ENCODE measurements at places on chromosomes 5 and 9.

DNA sequence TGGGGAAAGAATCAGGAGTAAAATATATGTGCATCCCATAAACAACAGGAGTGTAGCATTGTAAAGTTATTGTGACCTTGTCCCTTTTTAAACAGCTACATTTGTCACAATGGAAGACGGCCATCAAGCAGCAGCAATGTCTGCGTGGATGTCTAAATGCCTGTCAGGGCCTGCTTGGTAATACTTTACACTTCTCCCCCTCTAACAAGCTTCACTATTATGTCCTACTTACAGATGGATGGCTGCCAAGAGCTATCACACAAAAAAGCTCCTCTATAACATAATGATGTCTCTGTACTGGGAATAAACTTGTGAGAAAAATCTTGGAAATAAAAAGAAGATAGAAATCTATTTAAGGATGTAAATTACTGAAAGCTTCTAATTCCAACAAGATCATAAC lies 213.0 kb downstream of the FBXL17 start:
- DNase-seq, result no peak

DNA sequence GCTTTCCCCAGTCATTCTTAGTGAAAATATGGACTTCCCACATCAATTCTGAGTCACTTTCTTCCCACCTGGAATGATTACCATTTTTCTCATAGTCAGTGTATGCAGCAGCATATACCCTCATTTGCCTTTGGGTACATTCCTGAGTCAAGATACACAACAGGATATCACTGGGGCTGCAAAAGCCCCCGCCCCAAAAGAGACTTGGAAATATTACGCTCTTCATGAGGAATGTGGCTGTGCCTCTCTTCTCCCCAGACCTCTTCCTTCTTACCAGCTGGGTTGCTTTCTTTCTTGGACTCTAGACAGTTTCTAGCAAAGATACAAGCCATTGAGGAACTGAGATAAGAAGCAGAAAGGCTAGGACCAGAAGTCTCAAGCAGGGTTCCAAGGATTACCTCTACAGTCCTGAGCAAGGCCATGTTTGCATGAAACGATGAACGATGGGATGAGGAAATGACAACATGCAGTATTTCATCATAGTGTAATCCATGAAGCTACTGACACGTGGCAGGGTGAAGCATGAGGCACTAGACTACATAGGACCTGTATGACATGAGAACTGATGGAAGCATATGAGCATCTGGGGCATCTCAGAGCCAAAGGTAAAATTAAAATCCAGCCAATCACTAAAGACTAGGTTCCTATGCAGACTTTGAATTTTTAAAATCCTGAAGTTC lies 218.1 kb downstream of the RAB3C start:
- no peak for DNase-seq

GRCh38 chr9:123331346-123332060 lies 24.5 kb upstream of the CRB2 start:
- no peak for DNase-seq

- DNase-seq, result no peak
Observed at GRCh38 chr5:58135571-58136335, 324.1 kb downstream of the PLK2 start.

- DNase-seq, result no peak
Observed at GRCh38 chr5:54667136-54667535, 149.6 kb downstream of the SNX18 start.
